ENCODE measurements at places on chromosomes 16 and 17.

DNA sequence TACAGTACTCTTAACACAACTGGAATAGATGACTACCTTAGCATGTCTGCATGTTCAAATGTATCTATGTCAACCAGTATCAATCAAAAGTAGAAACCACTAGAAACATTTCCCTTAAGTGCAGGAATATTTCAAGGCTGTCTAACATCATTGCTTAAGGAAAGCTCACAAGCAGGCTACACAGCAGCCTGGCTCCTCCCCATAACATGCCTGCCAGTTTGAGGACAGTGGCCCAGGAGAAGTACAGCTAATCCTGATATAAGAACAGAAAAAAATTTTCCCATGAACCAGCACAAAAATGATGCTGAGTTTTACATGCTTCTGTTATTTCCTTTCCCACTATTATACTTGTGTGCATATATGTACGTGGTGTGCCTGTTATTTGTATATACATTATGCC is 175.1 kb downstream of the MYO1D start:
- DNase-seq, result no peak

- no peak for DNase-seq
Measured at GRCh38 chr16:11187522-11188023, 68.4 kb downstream of the SOCS1 start.

DNA sequence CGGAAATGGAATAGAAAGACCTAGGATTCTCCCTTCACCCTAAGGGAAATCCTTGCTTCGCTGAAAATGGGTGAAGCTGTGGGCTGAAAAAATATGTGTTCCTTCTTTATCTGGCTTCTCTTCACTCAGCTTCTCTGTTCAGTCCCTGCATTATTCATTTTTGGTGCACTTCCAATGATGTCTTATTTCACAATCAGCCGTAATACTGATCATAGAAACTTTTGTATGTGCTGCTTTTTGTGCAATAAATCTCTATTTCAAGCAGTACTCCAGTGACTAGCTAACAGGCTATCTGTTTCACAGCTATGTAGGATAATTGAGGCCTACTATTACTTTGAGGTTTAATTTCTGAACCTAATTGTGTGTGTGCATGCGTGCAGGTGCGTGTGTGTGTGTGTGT is 144.6 kb downstream of the FOXL1 start:
- peak; percentile 81 for DNase-seq

DNA sequence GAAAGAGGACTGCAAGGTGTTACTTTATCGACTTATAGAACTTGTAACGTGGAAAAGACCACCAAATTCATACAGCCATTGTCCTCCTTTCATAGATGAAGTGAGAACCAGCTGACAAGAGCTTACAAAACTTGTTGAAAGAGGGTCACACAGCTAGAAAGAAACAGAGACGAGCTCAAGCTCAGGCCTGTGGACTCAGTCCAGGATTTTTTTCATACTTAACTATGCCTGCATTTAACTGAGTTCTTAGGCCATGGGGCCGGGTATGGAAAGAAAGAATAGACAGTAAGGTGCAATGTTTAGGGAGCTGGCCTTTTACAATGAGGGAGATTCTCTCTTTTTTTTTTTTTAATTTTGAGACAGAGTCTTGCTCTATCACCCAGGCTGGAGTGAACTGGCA is 106.1 kb downstream of the ADAMTS18 start:
- no peak for DNase-seq

GRCh38 chr16:13621639-13622038 is 298.3 kb upstream of the ERCC4 start:
- no peak for DNase-seq

- DNase-seq, result no peak
Measured at GRCh38 chr16:11112723-11113348, 143.2 kb downstream of the SOCS1 start.

DNA sequence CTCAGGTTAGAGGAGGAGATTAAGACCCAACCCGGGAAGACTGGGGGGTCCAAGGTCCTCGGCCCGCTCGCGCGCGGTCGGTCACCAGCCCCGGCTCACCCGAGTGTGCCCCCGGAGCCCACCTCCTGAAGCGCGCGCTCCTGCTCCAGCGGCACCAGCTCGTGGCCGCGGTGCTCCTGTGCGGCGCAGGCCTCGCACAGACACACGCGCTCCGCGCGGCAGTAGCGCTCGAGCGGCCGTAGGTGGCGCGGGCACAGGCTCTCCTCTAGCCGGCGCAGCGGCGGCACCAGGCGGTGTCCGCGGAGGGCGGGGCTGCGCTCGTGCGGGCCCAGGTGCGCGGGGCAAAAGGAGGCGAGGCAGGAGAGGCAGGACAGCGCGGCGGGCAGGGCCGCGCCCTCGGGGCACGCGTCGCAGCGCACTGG is 618 bp downstream of the TRIM47 start:
- peak; percentile 74 for DNase-seq

GRCh38 chr17:37392024-37392590 is 14.5 kb downstream of the ACACA start:
- DNase-seq, result peak; percentile 35

GRCh38 chr17:77863814-77864161 is 94.7 kb upstream of the TNRC6C start:
- DNase-seq, result peak; percentile 48

GRCh38 chr16:549544-550263 is 10.5 kb upstream of the PRR35 start:
- DNase-seq, result no peak

DNA sequence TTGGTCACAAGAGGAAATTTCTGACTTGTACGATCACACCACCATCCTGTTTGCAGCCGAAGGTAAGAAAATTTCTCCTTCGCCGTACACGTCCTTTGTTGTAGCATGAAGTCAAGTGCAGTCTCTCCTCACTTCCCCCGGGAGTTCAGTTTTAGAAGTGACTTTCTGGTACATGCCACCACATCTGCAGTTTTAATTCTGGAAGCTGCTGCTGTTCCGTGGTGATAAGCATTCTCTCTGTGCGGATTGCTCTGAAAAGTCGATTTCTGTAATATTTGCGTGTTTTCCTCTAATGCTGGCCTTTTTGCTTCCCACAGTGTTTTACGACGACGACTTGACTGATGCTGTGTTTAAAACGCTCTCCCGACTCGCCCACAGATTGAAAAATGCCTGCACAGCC is 20.6 kb downstream of the METTL22 start:
- DNase-seq, result no peak

- DNase-seq, result no peak
Measured at GRCh38 chr17:29018788-29019474, 13.1 kb upstream of the SEZ6 start.

- DNase-seq, result no peak
Measured at GRCh38 chr17:81884968-81885367, 6.4 kb downstream of the ALYREF start.

- DNase-seq, result no peak
Measured at GRCh38 chr16:51276336-51276735, 125.3 kb upstream of the SALL1 start.

GRCh38 chr16:85139881-85140339 is 27.6 kb upstream of the CIBAR2 start:
- no peak for DNase-seq
